ENCODE measurements at places on chromosomes 5 and 9.
A peak's percentile ranks its signal among the peaks of the same experiment; 100 is the strongest.

DNA sequence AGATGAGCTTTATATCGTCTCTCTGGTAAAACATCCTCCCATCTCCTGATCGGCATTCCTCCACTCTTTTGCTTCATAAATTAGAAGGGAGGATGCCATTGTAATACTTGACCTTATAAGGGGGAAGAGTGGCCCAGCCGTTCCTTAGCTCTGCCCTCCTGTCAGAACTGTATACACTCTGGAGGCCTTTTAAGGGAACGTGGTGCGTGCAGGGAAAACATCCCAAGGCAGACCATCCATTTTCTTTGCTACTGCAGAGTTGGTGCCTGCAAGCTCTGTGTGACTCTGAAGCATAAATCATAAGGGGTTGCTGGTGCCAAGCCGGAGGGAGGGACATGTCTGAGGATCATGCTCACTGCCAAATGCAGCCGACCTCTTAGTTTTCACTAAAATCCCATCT, 90.4 kb downstream of the PGM5 start:
- DNase-seq = no peak

GRCh38 chr9:136013524-136014034, 52.4 kb upstream of the UBAC1 start:
- DNase-seq = no peak

DNA sequence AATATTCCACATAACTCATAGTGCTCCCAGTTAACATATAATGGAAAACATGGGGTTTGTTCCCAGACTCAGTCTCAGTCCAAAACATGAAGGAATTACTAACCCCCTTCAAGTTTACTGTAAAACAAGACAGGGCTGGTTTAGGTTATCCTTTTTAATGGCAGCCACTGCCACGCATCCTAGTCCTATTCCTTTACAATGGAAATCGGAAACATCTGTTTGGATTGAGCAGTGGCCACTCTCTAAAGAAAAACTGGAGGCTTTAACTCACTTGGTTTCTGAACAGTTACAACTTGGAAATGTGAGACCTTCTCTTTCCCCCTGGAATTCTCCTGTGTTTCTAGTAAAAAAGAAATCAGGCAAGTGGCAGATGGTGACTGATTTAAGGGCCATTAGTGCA, 609.9 kb upstream of the ACO1 start:
- no peak for DNase-seq

- no peak for DNase-seq
Measured at GRCh38 chr5:14343376-14343775, 200.2 kb downstream of the TRIO start.

DNA sequence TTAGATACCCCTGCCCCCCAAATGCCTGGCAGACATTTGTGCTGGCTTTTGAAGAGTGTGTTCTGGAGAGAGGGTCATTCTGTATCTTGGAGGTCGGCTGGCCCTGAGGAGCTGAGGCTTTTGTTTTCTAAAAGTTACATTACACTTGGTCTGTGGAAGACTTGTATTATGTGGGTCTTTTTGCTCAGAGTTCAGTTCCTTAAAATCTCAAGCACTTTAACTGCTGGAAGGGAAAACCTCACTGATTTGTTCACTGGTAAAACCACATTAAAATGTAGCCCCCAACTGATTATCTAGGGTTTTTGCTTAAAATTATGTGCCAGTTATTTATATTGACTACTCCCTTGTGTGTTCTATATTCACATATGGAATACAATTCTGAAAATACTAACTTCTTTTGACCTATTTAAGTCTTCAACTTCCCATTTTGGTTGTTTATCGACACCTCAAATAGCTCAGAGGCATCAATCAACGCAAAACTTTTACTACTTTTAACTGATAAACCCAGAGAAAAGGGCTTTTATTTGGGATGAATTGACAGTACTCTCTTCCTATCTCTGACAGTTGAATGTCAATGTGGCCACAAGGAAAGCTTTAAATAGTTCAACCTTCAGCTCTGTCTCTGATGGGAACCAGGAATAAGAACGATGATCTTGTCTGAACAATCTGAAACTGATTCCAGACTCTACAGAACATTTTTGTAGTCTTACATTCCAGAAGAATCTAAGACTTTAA, 54.0 kb upstream of the MAP3K1 start:
- DNase-seq = no peak

DNA sequence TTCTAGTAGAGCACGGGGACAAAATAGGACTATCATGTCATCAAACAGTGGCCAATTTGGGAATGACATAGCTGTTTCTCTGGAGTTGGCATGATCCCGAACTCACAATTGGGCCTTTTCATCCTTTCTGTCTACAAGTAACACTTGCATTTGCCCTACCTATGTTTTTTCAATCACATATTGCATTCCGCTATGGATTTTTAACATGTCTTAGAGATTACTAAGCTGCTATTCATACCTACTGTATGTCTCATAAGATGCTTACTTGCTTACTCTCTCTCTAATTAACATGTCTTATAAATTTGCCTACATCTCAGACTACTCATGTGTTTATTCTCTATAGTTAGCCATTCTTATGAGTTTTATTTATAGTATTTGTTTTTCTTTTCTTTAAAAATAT, 341.2 kb upstream of the CTNND2 start:
- DNase-seq = no peak

DNA sequence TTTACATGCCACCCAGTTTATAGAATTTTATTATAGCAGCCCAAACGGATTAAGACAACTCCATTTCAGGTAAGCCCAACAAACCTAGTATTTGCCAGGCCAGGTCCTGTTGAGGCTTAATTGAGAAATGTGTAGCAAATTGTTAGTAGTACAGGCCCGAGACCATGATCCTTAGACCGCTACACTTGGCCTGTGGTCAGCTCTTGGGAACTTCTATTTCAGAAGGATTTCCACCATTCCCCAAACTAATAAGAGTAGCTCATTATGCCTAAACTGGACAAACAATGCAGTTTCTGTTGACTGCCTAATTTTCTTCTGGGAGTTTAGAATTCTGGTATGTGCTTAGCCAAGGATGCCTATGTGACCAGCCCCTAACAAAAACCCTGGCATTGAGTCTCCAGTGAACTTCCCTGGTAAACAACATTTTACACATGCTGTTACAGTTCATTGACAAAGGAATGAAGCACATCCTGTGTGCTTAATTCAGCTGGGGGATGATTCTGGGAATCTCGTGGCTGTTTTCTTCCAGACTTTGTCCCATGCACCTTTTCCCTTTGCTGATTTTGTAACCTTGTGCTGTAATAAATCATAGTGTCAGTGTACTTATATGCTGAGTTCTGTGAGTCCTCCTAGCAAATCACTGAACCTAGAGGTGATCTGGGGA, 5.6 kb upstream of the GPX3 start:
- DNase-seq = no peak

- no peak for DNase-seq
Measured at GRCh38 chr9:121439711-121440664, 59.7 kb downstream of the GGTA1 start.

DNA sequence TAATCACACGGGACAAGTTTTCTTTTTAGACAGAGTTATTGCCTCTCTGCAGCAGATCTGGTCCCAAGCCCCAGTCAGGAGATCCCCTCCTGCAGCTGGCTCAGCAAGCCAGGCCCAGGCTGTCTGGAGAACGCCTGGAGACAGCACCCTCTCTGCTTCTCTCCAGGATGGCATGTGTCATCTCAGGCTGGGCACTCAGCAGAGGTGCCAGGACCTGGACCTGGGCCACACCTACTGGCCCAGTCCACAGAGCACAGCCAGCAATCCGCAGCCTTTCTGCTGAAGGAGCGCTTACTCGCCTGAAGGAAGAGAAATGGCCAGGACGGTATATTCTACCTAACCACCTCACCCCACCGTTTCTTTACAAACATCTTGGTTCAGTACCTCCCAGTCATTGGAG, 4.7 kb upstream of the TBC1D9B start:
- no peak for DNase-seq

GRCh38 chr9:94860678-94861588, 134.4 kb downstream of the AOPEP start:
- peak; percentile 47 for DNase-seq

GRCh38 chr5:93422652-93423280, 158.3 kb downstream of the NR2F1-AS1 start:
- no peak for DNase-seq

DNA sequence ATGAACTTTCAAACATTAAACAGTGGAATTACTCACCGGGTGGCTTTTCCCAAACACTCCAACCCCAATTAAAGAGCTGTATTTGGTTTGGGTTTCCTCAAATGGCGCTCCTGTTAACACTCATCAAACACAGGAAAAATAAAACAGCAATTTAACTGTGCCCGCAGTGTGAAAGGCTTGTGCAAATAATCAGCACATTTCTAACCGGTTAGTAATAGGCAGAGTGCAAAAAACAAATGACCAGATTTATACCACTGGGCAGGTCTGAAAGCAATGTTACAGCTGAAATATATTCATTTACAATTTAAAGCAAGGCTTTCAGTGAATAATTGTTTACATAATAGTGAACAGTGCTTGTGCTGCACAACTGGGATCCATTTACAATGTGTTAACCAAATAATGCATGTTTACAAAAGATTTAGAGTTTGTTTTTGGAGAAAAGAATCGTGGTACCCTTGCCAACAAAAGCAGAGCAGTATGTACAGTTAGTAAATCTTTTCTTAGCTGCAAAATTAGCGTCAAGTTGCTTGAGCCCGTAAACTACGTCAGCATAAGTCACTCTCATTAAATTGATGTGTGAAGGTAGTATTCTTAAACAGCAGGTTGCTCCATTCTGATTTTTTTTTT, 662.9 kb upstream of the ZNF608 start:
- no peak for DNase-seq

DNA sequence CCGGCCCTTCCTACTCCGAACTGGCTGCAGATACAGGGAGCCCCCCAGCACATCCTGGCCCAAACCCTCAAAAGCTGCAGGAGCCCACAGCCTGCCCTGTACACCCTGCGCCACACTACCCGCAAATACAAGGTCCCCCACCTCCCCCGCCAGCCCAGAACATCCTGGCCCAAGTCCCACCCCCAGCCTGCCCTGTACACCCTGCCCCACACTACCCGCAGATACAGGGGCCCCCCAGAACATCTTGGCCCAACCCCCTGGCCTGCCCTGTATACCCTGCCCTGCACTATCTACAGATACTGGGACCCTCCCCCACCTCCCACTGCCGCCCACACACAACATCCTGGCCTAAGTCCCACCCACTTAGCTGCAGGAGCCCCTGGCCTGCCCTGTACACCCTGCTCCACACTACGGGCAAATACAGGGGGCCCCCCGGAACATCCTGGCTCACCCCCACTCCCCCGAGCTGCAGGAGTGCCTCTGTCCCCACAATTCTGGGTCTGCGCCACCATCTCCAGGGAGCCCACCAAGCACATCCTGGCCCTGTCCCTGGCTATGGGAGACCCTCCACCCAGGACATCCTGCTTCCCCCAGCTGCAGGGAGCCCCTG, 8.3 kb downstream of the LPCAT1 start:
- DNase-seq = no peak

- no peak for DNase-seq
Measured at GRCh38 chr9:33628865-33629410, 104.9 kb downstream of the ANKRD18B start.

DNA sequence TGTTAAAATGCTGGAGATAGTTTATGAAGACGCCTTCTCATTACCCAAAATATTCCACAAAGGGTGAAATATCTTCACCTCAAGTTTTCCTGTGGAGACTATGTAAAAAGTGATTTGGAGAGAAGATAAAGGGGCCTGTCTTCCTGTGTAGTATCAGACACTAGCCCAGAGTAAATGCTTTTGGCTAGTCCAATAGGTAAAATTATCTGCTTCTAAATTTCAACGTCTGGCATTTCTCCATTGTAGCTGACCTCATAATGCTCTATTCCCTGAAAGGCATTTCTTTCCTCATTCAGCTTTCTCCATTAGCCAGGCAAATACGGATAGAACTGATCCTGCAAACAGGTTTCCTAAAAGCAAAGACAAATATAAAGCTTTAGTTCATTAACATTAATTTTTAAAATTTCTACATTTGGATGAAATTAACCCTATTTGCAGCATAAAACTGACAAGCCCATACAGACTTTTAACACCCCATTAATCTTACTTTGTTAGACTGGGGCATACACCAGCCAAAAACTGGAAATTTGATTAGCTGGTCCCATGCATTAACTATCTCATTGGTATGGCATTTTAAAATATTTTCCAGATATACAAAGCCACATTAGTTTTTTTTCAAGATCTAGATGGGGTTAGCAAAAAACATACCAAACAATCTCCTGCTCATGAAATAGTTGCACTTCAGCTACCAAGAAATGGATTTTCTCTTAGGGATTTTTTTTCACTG, 548.8 kb downstream of the EFNA5 start:
- no peak for DNase-seq

GRCh38 chr9:127541865-127542264, 70.2 kb upstream of the STXBP1 start:
- DNase-seq = no peak

DNA sequence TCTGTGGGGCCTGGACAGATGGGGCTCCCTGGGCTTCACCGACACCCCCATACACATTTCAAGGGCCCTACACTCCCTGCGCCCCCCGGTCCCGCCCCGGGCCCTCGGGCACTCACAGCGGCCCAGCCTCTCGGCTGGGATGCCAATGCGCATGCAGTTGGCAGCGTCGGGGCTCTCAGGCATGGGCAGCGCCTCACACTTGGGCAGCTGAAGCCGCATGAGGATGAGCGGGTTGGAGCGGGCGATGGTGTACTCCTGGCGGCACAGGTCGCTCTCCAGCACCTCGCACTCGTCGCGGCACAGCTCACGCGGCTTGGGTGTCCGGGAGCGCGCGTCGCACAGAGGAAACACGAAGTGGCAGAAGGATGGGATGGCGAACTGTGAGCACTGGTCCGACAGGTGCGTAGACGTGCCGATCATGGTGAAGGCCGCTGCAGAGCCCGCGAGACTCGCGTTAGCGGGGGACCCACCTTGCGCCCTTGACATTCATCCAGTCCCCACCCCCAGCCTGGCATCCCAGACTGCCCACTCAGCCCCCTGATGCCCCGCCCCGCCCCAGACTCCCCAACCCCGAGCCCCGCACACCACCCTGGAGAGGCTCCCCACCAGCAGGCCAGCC, 216.9 kb downstream of the ROR2 start:
- no peak for DNase-seq

GRCh38 chr9:87889882-87890252, 7.2 kb downstream of the SPATA31E1 start:
- DNase-seq = no peak

GRCh38 chr5:149267241-149267973, 4.3 kb upstream of the AFAP1L1 start:
- DNase-seq = no peak

GRCh38 chr5:149363936-149364335, 6.1 kb downstream of the PCYOX1L start:
- no peak for DNase-seq

DNA sequence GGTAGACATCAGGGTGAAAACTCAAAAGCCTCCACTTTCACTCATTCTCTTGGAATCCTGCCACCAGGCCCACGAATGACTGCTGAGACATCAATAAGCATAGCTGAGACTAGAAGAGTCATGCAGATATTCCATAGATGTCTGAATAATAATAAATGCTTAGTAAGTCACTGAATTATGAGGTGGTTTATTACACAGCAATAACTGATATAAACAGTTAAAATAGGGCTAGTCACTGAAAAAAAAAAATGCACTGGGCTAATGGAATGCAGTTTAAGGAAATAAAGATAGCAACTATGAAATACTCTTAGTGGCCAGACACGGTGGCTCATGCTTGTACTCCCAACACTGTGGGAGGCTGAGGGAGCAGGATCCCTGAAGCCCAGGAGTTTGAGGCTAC, 262.8 kb upstream of the CDH6 start:
- DNase-seq = no peak
